ENCODE measurements at places on chromosomes 4 and X. TPM values are rescaled to one million over a fixed set of nuclear protein-coding genes. Genes with fewer than 3 reads are reported as not detected.

The BEND4 gene
- 0.12 TPM for polyA plus RNA-seq

The DUSP9 gene
- polyA plus RNA-seq = not detected

The ASMT gene
- not detected for polyA plus RNA-seq

The SMS gene
- polyA plus RNA-seq = 48.8 TPM

The UGT2B7 gene
- not detected for polyA plus RNA-seq

The MAGEA4 gene
- polyA plus RNA-seq = not detected

The NMU gene
- 0.56 TPM for polyA plus RNA-seq

The HTRA3 gene
- 7.9 TPM for polyA plus RNA-seq
